ENCODE measurements at places on chromosomes 6 and 20.

DNA sequence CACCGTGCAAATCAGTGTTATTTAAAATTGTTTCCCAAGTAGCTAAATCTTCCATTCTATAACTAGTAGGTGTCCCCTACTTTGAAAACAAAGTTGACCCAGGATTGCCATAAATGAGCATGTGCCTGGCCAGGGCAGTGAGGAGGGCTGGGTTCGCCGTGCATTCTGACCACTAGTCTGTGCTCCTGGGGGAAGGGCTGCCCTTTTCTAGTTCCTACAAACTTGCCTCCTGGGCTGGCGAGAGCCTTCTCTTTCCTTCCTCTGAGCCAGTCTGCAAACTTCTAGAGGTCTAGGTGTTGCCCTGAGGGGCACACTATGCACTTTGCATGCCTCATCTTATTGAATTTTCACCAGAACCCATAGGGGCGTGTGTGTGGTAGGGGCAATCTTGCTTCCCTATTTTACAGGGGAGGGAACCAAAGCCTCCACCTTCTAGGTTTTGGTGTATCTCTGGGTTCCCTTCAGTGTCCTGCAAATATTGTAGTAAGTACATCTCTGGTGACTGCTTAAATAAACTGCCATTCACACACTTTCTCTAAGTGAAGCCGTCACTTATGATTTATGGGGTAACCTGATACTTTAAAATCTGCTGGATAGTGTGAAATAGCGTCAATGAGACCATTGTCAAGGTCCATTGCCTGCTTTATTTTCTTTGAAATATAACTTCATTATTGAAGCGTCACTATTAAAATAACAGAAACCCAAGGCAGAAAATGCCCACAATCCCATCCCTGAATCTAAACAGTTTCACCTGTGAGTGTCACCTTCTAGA lies 42.2 kb downstream of the CDH26 start:
- DNase-seq, result no peak

- no peak for DNase-seq
Observed at GRCh38 chr6:73566954-73567591, 46.2 kb upstream of the EEF1A1 start.

DNA sequence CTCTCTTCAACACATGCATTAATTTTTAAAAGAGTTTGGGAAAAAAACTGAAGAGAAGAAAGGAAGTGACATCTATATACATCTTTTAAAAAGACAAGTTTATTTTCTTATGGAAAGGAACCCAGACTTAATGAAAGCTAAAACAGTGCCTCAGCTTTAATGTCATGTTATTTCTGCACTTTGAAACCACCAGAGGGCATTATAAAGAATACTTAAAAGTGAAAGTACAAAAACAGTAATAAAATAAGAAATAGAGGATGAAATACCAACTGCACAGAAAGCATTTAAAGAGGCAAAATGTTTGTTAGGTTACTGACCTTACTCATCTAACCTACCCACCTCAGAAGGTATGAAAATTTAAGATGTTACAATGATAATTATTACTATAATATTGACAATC lies 98.8 kb downstream of the HUS1B start:
- DNase-seq, result no peak

DNA sequence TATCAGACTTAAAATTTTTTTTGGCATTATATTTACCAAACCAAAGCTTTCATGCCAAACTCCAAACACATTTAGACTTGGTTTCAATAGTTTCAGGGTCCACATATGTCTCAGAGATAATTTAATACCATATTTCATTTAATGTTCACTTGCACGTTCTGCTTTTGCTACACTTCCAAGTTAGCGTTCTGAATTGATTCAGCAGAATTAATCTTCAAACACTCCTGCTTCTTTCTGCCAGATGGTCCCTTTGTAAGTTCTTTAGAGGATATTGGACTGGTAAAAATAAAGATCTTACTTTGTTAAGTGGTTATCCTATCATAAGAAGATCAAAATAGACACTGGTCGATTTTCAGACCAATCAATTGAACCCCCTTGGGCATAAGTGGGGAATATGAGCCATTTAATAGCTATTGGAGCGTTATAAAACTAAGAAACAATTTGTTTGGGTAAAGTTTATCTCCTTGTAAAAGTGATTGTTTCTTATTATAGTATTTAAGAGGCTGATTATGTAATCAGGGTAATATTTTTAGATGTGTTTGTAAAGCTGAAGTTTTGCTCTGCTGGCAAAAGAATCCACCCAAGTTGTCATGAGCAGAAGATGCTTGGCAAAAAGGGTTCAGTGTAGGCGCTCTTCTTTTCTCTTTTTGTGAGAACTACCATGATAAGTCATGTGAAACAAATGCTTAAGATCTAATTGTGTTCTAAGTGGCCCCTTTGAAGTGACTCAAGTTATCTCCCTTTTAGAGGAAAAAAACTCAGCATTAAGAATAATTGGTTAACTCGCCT lies 92.2 kb downstream of the MCHR2 start:
- DNase-seq, result no peak

GRCh38 chr6:158293122-158293521 lies 19.1 kb upstream of the TULP4 start:
- no peak for DNase-seq

GRCh38 chr6:33140556-33140955 lies 51.7 kb downstream of the COL11A2 start:
- no peak for DNase-seq

All from activated T-cell treated with anti-CD3 and anti-CD28 coated beads for 4 hours (primary cell).